ENCODE measurements at places on chromosomes 1 and 21. TPM values are rescaled to one million over a fixed set of nuclear protein-coding genes. Genes with fewer than 3 reads are reported as not detected.

- no peaks in the 10 kb centered on the region for H3K36me3 ChIP-seq
- peaks cover 4% of the 10 kb centered on the region for H3K27me3 ChIP-seq
- H3K27ac ChIP-seq: no peak overlapping the region
- H3K4me1 ChIP-seq: peaks cover 7% of the 10 kb centered on the region
- DNase-seq: no peak
- peak overlapping the region; percentile 45 for H3K4me3 ChIP-seq
These were observed 23.1 kb upstream of the DYNLT5 start for GRCh38 chr1:66729119-66729518.

DNA sequence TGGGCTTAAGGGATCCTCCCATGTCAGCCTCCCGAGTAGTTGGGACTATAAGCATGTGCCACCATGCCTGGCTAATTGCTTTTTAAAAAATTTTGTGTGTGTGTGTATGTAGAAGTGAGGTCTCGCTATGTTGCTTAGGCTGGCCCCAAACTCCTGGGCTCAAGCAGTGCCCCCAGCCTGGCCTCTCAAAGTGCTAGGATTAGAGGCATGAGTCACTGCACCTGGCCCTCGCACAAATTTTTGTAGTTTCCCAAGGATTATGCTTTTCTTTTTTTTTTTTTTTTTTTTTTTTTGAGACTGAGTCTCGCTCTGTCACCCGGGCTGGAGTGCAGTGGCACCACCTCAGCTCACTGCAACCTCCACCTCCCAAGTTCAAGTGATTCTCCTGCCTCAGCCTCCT lies 144.4 kb upstream of the HNRNPU start:
- H3K27me3 ChIP-seq: no peaks in the 10 kb centered on the region
- H3K36me3 ChIP-seq: no peaks in the 10 kb centered on the region
- no peak overlapping the region for H3K27ac ChIP-seq
- DNase-seq: no peak
- peaks cover 2% of the 10 kb centered on the region for H3K4me1 ChIP-seq

DNA sequence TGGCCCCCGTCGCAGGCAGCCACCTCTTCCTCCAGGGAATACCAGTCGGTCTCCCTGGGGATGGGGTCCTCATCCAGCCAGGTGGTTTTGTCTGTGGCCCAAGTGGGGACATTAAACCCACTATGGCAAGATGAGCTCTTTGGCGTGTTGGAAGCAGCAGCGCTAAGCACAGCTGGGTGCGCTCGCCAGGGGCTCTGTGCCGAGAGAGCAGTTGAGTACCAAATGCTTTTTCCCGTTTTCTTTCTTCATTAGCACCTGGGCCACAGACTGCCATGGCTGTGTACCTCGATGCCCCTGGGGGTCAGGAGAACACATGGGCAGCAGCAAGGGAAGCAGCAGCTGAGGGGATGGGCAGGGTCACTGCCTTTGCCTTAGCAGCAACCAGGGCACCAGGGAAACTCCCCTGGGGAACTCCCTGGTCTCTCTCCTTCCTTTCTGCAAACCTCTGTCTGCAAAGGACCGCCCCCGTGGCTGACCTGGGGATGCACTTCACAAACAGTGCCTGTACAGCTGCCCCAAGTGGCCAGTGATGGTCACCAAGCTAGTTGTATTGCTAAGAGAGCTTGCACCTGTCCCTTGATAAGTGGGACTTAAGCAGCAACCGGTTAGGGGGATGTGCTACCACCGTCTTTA lies 31.1 kb downstream of the EDARADD start:
- H3K27me3 ChIP-seq: peaks cover 5% of the 10 kb centered on the region
- H3K4me1 ChIP-seq: no peaks in the 10 kb centered on the region
- H3K36me3 ChIP-seq: no peaks in the 10 kb centered on the region
- H3K4me3 ChIP-seq: no peak overlapping the region

- peaks cover 22% of the 10 kb centered on the region for H3K4me1 ChIP-seq
- H3K27me3 ChIP-seq: no peaks in the 10 kb centered on the region
- peak; percentile 81 for DNase-seq
- peak overlapping the region; percentile 81 for H3K4me3 ChIP-seq
- peak overlapping the region; percentile 93 for H3K27ac ChIP-seq
- H3K36me3 ChIP-seq: no peaks in the 10 kb centered on the region
These were observed 4.3 kb upstream of the C1QTNF12 start for GRCh38 chr1:1250786-1251284.

- H3K4me3 ChIP-seq: no peak overlapping the region
- no peak for DNase-seq
- H3K4me1 ChIP-seq: peaks cover 10% of the 10 kb centered on the region
- no peak overlapping the region for H3K27ac ChIP-seq
These were observed 66.1 kb downstream of the CD2 start for GRCh38 chr1:116820369-116820768.

- H3K4me1 ChIP-seq: peaks cover 24% of the 10 kb centered on the region
- H3K27me3 ChIP-seq: no peaks in the 10 kb centered on the region
- peak; percentile 16 for DNase-seq
- H3K27ac ChIP-seq: no peak overlapping the region
- H3K4me3 ChIP-seq: peak overlapping the region; percentile 77
These were observed 78.6 kb downstream of the TIAM1 start for GRCh38 chr21:31265366-31266013.

DNA sequence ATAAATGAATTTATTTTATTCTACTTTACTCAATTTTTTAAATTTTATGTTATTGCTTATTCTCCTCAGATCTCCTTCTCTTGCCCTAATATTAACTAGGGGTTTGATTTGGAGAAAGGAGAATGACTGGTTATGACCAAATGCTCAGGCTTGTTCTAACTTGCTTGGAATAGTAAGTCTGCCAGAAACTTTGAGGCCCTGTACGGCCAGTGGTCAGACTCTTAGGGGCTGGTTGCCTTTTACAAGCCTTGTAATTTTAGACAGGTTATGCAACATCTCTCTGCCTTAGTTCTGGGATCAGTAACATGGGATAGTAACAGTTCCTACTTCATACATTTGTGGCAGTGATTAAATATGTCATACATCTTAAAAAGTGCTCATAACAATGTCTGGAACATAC lies 279.5 kb downstream of the DUSP10 start:
- no peaks in the 10 kb centered on the region for H3K4me1 ChIP-seq
- no peak overlapping the region for H3K4me3 ChIP-seq
- H3K27ac ChIP-seq: no peak overlapping the region
- H3K27me3 ChIP-seq: peaks cover 3% of the 10 kb centered on the region
- DNase-seq: no peak

DNA sequence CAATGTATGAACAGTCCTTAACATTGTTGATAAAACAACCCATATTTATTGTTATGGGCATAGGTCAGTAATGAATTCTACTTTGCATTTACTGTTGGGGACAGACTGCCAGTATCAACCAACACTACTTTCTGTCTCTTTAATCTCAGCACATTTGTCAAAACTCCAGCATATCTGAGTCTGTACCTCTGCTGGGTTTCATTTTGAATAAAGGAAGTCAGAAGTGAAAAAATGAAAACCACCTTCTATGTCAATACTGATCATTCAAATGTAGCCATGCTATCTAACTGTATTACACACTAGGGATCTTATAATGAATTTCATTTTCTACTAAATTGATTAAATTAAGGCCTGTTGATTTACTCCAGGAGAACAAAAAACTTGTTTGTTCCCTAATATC lies 24.2 kb upstream of the CXADR start:
- no peak overlapping the region for H3K4me3 ChIP-seq
- H3K27ac ChIP-seq: no peak overlapping the region
- no peaks in the 10 kb centered on the region for H3K4me1 ChIP-seq
- peaks cover 4% of the 10 kb centered on the region for H3K27me3 ChIP-seq
- no peak for DNase-seq

GRCh38 chr1:1602968-1603506 lies 3.1 kb upstream of the FNDC10 start:
- no peaks in the 10 kb centered on the region for H3K27me3 ChIP-seq
- no peaks in the 10 kb centered on the region for H3K36me3 ChIP-seq
- DNase-seq: no peak
- no peak overlapping the region for H3K4me3 ChIP-seq

DNA sequence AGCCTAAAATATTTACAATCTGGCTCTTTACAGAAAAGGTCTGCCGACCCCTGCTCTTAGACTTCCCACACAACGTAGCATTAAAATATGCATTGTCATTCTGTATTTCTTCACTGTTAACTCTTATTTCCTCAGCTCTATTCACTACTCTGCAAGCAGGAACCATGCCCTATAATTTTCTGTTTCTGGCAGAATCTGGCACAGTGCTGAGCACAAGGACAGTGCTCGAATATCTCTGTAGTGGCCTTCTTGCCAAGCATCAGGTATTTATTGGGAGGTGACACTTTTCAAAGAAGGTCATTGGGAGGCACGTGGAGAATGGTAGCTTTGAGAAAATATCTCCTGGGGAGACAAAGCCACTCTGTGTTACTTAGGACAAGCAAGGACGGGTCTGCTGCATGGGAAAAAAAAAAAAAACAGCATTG lies 77.9 kb downstream of the PSMG1 start:
- no peaks in the 10 kb centered on the region for H3K36me3 ChIP-seq
- no peak overlapping the region for H3K27ac ChIP-seq
- no peak for DNase-seq
- no peaks in the 10 kb centered on the region for H3K4me1 ChIP-seq

GRCh38 chr1:83559129-83559840 lies 439.6 kb downstream of the TTLL7 start:
- H3K27ac ChIP-seq: no peak overlapping the region
- no peaks in the 10 kb centered on the region for H3K36me3 ChIP-seq
- H3K4me1 ChIP-seq: peaks cover 15% of the 10 kb centered on the region
- no peak overlapping the region for H3K4me3 ChIP-seq

DNA sequence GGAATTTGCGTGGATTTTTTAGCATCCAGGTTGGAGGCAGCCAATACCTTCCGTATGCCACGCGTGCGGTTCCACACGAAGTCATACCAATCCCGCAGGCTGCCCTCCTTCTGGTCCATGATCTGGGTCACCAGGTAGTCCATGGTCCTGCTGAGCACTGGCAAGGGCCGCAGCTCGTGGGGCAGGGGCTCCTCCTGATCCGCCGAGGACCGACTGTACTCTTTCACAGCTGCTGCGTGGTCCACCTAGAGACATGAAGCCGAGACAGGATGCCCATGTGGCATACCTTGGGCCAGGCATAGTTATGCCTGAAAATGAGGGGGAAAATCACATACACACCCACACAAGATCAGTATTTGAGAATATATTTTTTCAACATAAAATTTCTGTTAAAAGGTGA lies 12.1 kb downstream of the MCM3AP start:
- H3K27ac ChIP-seq: no peak overlapping the region
- H3K27me3 ChIP-seq: no peaks in the 10 kb centered on the region
- DNase-seq: no peak
- no peak overlapping the region for H3K4me3 ChIP-seq
- peaks cover 23% of the 10 kb centered on the region for H3K36me3 ChIP-seq

DNA sequence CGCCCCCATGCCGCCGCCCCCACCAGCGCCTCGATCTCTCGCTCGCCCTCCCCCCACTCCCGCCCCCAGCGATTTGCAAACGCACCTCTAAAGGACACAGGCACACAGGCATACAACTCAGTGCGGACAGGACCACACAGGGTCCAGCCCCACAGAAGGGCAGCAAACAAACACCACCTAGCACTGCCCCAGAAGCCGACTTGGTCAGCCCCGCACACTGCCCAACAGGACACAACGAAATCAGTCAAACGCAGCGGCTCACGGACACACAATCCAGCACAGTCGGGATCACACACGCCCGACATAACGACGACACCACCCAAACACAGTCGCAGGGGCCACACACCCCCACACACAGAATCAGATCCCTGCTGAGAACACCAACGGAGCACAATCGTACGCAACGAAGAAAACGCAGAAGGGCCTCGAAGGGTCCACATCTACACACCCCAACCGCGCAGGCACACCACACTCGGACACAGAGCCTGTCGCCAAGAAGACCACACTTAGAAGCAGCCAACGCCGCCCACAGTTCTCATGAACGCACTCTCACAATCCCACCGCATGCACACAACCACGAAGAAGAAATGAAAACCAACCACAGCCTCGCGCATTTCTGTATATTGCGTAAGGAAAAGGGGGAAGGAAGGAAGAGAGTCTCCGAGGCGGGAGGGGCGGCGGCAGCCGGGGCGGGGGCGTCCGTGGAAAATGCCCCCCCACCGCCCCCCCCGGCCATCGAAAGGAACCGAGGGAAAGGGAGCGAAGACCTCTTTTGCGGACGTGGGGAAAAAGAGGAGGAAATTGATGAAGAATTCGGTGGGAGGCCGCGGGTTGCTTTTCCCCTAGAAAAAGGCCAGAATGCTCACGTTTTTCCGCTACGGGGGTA lies 481 bp downstream of the TAL1 start:
- H3K4me1 ChIP-seq: peaks cover 34% of the 10 kb centered on the region
- H3K27ac ChIP-seq: no peak overlapping the region
- H3K27me3 ChIP-seq: peaks cover 80% of the 10 kb centered on the region

- peak overlapping the region; percentile 12 for H3K27ac ChIP-seq
- no peaks in the 10 kb centered on the region for H3K4me1 ChIP-seq
- H3K36me3 ChIP-seq: no peaks in the 10 kb centered on the region
- no peak for DNase-seq
- peaks cover 8% of the 10 kb centered on the region for H3K27me3 ChIP-seq
These were observed 19.1 kb upstream of the NTMT2 start for GRCh38 chr1:170126696-170127095.

DCDC2B gene
- total RNA-seq: 0.22 TPM

KPRP gene
- total RNA-seq: not detected

HTR6 gene
- total RNA-seq: not detected

All from naive thymus-derived CD8-positive, alpha-beta T cell (primary cell).